ENCODE measurements at places on chromosomes 6 and 20. TPM values are rescaled to one million over a fixed set of nuclear protein-coding genes. Genes with fewer than 3 reads are reported as not detected.

The HNF4A gene
- not detected for total RNA-seq

The C6orf136 gene
- total RNA-seq, result 18.2 TPM

The CPXM1 gene
- total RNA-seq, result 28.8 TPM

The CTAGE9 gene
- total RNA-seq, result not detected

The LKAAEAR1 gene
- total RNA-seq, result 0.41 TPM

The FAM83C gene
- not detected for total RNA-seq

- no peak for DNase-seq
Observed at GRCh38 chr6:22722913-22723312, 153.5 kb downstream of the HDGFL1 start.

DNA sequence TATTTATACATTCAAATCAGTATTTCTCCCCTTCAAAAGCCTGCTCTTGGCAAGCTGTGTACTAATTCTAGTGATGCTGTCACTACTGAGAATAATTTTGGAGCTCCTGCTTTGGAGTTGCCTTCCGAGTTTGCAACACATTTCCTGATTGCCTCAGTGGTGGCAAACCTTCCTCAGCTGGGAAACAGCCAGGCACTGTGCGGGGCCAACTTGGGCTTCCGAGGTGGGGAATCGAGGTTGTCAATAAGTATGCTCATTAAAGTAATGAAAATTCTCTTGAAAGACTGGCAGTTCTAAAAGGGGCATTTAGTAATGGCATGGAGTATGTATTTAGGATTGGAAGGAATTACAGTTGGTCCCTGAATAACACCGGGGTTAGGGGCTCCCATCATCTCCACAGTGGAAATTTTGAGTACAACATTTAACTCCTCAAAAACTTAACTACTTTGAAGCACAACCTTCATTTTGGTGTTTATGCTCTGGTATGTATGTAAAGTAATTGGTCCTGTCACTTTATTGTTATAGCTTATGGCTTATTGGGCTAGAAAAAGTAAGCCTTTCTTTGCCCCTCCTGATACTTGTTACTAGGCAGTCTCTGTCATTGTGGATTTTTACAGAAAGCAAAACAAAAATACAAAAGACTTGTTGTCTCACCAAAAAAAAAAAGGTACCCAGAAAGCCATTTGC is 2.7 kb downstream of the PAQR8 start:
- DNase-seq, result no peak

GRCh38 chr20:38759106-38759505 is 10.8 kb downstream of the ACTR5 start:
- no peak for DNase-seq

GRCh38 chr6:125913864-125914351 is 42.7 kb upstream of the HINT3 start:
- DNase-seq, result no peak

DNA sequence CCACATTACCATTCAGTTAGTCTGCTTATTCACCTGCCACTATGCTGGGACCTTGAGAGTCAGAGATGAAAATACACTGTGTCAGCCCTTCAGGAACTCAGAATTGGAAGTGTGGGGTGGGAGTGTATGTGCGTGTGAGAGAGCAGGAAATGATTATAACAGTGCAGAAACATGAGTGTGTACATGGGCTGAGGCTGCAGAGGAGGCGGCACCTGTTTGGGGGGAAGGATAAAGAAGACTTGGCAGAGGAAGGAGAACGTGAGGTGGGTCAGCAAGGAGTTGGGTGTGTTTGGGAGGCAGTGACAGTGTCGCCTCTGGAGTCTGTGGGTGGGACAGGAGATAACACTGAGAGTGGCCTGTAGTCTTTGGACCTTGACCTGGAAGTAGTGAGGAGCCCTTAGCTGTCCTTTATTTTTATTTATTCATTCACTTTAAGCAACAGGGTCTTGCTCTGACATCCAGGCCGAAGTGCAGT is 3.1 kb downstream of the CHMP4B start:
- no peak for DNase-seq

- DNase-seq, result no peak
Observed at GRCh38 chr6:12294851-12295536, 4.8 kb downstream of the EDN1 start.

GRCh38 chr6:4489538-4489937 is 286.7 kb upstream of the CDYL start:
- DNase-seq, result no peak

GRCh38 chr6:44257753-44258324 is 511 bp upstream of the SLC35B2 start:
- DNase-seq, result no peak

DNA sequence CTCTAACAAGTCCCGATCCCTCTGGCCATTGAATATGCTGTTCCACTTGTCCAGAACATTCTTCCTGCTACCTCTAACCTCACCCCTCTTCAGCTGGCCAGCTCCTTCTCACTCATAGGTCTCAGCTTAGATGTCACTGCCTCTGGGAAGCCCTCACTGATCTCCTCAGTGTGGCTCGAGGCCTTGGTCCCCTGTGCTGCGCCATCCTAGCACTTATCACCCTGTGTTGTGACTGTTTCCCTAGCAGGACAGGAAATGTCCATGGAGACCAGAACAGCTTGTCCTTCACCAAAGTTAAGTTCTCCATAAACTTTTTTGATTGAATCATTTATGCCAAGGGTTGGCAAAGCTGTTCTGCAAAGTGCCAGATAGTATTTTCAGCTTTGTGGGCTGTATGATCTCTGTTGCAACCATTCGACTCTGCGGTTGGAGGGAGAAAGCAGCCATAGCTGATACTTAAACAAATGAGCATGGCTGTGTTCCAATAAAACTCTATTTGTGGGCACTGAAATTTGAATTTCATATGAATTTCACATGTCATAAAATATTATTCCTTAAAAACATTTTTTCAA is 6.5 kb upstream of the BNIP5 start:
- no peak for DNase-seq

Measured in H1 (cell line).